ENCODE measurements at places on chromosomes 11 and 22.
A peak's percentile ranks its signal among the peaks of the same experiment; 100 is the strongest.

DNA sequence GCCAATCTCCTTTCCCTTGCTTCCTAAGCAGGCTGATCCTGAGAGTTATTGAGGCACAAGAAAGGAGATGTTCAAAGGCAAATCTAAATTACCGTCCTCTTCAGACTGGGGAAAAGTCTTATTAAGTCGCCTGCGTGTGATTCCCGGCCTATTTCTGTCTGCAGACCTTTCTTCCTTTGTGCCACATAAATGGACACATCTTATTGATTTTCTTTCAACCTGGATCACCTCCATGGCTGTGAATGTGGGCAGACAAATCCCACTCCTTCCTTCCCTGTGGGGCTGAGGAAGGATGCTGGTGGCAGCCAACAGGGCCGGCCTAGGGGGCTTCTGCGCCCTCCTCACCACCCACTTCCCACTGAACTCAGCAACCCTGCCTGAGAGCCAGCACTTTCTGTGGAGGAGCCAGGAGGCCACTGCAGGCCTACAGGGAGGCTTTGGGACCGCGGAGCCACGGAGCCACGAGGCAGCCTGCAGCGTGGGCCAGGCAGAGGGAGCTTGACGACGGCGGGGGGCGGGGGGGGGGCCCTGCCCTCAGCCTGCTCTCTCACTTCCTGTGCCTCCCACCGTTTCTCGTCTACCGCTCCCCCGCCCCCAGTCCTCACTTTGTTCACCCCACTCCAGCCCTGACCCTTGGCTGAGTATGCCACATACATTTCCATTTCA, 73.6 kb upstream of the LMO1 start:
- DNase-seq, result no peak

- DNase-seq, result no peak
Observed at GRCh38 chr22:36383110-36383581, 4.6 kb downstream of the MYH9 start.

- no peak for DNase-seq
Observed at GRCh38 chr11:59680287-59681154, 11.7 kb upstream of the PATL1 start.

- DNase-seq, result no peak
Observed at GRCh38 chr11:58186938-58187337, 1.9 kb upstream of the OR9Q2 start.

DNA sequence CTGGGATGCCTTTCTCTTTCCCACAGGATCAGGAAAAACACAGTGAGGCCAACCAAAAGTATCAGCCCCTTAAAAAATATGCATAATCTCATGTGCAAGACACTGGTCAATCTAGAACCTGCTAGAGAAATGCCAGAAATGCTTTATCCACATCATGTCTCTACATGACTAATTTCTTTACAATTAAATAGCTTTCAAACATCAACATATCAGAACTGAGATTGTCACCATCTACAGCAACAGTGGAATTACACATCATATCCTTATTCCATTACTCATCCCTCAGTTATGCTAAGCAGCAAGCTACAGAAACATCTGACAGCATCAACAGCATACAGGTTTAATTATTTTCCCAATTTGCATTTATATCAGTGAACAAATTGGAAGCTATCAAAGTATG, 78.8 kb downstream of the DDIAS start:
- DNase-seq, result no peak

DNA sequence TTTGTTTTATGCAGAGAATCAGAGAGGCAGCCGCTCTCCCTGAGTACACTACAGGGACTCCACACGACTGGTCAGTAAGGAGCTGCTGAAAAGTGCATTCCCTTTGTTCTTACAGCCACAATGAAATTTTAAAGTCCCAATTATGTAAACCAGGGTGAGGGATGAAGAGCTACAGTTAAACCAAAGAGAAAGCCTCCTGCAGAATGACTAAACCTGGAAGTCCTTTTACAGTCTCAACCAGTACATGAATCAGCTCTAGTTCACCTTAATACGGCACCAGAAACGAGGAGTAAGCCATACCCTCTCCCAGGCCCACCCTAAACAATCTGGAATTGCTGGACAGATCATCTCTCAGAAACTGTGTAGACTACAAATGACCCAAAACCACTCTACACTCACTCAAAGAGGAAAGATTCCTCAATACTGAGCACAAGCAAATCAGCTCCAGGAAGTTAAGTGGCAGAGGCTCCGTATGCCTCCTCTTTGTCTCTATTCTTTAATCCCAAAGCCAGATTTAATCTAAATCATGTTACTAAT, 113.1 kb downstream of the RBFOX2 start:
- DNase-seq, result no peak

DNA sequence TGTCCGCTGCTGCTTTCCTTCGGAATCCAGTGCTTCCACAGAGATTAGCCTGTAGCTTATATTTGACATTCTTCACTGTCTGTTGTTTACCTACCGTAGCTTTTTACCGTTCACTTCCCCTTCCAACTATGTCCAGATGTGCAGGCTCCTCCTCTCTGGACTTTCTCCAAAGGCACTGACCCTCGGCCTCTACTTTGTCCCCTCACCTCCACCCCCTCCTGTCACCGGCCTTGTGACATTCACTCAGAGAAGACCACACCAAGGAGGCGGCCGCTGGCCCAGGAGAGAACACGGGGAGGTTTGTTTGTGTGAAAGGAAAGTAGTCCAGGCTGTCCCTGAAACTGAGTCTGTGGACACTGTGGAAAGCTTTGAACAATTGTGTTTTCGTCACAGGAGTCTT, 15.4 kb upstream of the ST14 start:
- peak; percentile 14 for DNase-seq

DNA sequence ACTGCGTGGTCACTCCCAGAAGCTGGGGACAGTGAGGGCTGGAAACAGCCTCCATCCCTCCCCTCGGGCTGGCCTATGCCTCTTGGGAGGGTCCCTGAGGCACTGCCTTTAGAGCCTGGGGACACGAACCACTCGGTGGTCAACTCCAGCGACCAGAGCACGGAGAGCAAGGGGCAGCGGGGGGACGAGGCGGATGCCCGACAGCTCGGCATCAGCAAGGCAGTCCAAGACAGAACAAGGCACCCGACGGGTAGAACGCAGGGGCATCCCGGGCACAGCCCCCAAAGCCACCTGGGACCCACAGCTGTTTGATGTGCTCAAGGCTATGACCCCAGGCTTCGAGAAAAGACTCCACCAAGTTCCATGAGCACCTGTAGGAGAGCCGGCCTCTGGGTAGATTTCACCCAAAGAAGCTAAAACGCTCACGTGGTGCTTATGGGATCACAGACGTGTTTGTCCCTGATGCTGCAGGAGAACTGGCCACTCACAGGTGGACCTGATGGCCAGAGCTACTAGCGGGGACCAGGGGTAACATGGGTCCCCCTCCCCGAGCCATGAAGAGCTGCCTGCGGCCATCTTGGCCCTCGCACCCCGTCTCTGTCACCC, 510 bp upstream of the LSP1 start:
- DNase-seq, result no peak

DNA sequence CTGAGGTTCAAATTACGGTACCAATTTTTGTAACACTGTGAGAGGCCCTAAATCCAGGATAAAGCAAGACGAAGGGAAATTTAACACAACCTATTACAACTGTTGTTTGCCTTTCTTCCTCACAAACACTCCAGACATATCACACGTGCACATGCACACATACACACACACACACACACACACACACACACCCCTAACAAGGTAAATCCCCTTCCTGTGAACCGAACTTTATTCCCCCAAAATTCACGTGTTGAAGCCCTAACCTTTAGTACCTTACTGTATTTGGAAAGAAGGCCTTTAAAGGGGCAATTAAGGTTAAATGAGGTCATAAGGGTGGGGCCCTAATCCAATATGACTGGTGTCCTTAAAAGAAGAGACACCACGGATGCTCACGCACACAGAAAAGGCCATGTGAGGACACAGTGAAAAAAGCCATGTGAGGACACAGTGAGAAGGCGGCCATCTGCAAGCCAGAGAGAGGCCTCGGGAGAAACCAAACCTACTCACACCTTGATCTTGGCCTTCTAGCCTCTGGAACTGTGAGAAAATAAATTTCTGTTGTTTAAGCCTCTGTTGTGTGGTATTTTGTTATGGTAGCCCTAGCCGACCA, 1.8 kb downstream of the SERGEF start:
- no peak for DNase-seq

GRCh38 chr22:35458547-35459422, 58.8 kb downstream of the MCM5 start:
- DNase-seq, result no peak

GRCh38 chr11:130480186-130480585, 31.7 kb downstream of the ADAMTS15 start:
- no peak for DNase-seq

DNA sequence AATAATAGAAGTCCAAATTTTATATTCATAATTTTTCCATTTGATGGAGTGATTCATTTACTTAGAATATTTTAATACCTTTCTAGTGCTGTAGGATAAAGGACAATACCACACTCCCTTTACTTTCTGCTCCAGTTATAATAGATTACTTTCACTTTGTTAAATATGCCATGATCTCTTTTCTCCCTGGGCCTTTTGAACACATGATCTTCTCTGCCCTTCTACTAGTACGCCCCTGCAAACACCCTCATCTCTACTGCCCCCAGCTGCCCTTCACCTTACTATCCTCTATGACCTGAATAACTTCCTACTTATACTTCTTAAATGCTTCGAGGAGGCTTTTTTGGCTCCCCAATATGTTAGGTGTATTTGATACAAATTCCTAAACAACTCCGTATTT, 177.3 kb downstream of the GUCY1A2 start:
- no peak for DNase-seq

- DNase-seq, result no peak
Observed at GRCh38 chr11:3950996-3951660, 95.7 kb downstream of the STIM1 start.

- DNase-seq, result no peak
Observed at GRCh38 chr22:41638748-41639147, 17.7 kb downstream of the XRCC6 start.

DNA sequence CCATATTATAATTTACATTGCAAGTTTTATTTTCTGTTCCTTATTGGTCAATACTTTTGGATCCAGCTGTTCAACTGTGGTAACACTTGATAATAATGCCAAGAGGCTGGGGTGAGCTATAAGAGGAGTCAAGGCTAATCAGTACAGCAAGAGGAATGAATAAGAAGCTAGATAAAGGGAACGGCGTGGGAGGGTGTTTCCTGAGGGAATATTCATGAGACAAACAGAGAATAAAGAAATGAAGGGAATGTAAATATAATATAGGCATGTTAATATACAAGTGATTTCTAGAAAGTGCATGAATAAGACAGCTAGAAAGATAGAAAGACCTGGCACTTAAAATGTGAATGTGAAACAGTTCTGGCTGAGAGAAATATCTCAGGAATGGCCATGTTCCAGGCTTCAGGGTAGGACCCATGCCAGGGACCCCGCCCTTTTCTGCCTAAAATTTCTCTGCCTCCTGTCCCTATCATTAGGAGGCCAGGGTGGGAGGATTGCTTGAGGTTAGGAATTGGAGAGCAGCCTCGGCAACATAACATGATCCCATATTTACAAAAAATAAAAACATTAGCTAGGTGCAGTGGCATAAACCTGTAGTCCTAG, 3.9 kb downstream of the OR51B4 start:
- no peak for DNase-seq

DNA sequence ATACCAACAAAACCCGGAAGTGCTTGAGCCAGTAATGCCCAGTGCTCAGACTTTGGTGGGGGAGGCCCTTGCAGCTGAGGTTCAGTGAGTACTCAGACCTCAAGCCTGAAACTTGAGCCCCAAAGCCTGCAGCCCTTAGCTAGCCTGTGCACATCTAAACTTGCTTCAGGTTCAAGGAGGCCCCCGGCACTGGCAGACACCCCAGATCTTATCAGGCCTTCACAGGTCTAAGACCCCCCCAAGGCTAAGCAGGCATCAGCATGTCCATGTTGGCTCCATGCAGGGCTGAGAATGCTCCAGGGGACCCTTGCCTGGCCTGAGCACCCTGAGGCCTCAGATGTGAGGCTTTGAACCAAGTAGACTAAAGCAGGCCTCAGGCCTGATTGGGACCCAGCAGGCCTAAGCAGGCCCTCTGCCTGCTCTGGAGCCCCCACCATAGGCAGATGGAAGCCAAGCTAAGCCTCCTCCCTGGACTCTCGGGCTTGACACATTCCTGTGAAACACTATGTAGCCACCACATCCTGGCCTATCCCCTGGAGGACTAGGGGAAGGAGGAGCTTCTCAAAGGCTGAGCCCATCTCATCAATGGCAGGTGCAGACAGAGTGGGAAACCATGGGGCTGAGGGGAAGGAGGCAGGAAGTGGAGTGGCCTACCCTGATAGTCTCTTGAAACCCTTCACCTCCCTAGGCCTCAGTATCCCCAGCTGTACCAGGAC, 1.2 kb upstream of the CASTOR1 start:
- no peak for DNase-seq

DNA sequence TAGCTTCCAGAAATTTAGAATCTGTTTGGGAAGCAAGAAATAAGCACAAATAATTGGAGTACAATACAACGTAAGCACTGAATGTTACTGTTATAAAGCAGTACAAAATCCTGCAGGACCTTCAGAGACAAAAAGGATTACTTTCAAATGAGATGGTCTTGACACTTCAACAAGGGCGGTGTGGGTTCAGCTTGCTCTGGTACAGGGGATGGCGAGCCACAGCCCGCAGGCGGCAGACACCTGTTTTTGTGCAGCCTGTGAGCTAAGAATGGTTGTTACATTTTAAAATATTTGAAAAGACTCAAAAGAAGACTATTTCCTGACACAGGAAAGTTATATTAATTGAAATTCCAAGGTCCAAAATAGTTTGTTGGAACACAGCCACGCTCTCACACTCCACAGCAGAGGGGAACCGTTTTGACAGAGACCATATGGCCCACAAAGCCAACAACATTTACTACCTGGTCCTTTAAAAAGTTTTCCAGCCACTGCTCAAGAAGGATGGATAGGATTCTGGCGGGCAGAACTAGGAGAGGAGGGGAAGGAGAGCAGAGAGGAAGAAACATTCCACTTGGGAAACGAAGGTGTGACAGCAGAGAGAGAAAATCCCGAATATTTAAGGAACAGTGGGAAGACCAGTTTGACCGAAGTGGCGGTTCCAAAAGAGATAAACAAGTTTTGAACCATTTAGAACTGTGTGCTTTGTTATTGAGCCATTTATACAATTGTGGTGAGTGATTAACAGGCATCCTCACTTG, 6.3 kb downstream of the PRDM10 start:
- no peak for DNase-seq

- DNase-seq, result no peak
Observed at GRCh38 chr11:130003717-130004001, 1.0 kb upstream of the PRDM10 start.

- DNase-seq, result no peak
Observed at GRCh38 chr11:106624377-106624776, 393.9 kb downstream of the GUCY1A2 start.

All from RWPE2 (cell line).